ENCODE measurements at places on chromosomes 1 and 21.
A peak's percentile ranks its signal among the peaks of the same experiment; 100 is the strongest.

- no peak for DNase-seq
These were observed 31.4 kb upstream of the LGALS8 start for GRCh38 chr1:236492378-236492777.

GRCh38 chr1:41357451-41358101, 3.7 kb upstream of the FOXO6 start:
- DNase-seq = no peak

- no peak for DNase-seq
These were observed 55.9 kb downstream of the BCAR3 start for GRCh38 chr1:93625582-93626327.

GRCh38 chr1:101407505-101408211, 170.8 kb downstream of the S1PR1 start:
- DNase-seq = no peak

DNA sequence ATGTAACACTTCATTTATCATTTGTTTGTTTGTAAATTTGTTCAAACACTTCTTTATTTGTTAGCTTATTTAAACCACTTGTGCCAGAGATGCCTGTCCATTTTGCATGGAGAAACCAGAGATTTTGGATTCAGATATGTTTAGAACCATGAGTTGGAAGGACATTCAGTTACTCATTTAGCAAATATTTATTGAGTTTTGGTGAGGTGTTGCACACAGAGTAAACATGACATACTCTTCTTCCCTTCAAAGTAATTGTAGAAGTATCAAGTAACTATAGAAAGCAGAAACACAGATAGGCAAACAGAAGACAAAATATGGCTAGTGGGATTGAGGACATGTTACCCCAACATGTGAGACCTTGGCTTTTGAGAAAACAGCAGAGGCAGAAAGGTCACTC, 136.8 kb upstream of the USP25 start:
- no peak for DNase-seq

GRCh38 chr1:70048336-70049094, 156.9 kb downstream of the LRRC40 start:
- DNase-seq = no peak

DNA sequence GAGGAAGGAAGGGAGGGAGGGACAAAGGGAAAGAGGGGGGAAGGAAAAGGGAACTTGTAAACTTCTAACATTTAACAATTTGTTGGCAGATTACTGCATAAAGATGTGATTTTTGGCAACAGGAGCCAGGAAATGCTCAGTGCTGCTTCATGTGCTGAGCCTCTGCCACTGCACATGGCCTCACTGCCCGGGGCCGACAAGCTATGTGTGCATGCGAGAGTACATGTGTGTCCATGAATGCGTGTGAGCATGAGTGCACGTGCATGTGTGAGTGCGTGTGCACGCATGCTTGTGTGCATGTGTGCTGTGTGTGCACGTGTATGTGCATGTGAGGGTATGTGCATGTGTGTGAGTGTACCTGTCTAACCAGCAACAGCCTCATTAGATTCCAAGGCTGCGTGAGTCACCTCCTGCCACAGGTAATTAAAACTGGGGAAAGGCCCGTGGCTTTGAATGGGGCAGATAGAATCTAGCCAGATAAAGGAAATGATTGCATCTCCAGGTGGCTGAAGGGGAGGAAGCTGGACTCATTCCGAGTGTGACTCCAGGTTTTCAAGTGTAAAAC, 41.4 kb upstream of the TSPEAR start:
- no peak for DNase-seq

GRCh38 chr1:211247921-211248320, 11.2 kb upstream of the RCOR3 start:
- no peak for DNase-seq

GRCh38 chr21:16460936-16461335, 731.2 kb downstream of the USP25 start:
- DNase-seq = no peak

GRCh38 chr21:41068967-41069642, 98.9 kb upstream of the BACE2 start:
- DNase-seq = peak; percentile 35

DNA sequence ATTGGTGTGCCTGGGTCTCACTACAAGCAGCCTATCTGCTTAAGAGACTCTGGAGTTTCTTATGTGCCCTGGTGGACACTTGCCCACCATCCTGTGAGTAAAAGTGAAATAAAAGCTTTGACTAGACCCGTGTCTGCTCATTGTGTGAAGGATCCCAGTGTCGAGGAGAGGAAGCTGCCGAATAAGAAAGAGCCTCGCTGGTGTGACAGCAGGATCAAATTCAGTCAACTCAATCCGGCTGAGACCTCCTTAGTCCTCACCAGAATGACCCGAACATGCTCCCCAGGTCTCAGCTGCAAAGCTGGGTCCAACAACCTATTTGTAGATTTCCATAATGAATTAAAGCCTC, 14.8 kb downstream of the CD2 start:
- no peak for DNase-seq

DNA sequence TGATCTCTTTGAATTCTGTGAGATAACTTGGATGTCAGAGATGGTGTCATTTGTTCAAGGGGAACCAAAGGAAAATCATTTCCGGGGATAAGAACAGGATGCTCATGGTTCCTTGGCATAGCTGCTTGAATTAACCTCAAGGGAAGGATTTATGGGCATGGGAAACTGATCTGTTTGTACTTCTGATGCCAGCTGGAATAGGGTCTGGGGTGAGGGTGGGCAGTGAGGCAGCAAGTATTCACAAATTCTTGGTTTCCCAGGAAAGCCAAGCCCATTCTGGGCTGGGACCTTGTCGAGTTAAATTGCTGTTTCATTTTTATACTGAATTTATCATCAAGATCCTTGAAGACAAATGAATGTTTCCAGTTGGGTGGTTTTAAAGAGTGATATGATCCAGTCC, 14.1 kb downstream of the INTS3 start:
- DNase-seq = no peak

- DNase-seq = no peak
These were observed 7.3 kb downstream of the CSTB start for GRCh38 chr21:43768868-43769167.

DNA sequence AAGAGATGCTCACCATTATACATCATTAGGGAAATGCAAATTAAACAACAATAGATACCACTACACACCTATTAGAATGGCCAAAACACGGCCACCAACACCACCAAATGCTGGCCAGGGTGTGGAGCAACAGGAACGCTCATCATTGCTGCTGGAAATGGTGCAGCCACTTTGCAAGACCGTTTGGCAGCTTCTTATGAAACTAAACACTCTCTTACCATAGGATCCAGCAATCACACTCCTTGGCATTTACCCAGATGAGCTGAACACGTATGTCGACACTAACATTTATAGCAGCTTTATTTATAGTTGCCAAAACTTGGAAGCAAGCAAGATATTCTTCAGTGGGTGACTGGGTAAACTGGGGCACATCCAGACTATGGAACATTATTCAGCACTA, 28.9 kb upstream of the ADARB1 start:
- DNase-seq = no peak

DNA sequence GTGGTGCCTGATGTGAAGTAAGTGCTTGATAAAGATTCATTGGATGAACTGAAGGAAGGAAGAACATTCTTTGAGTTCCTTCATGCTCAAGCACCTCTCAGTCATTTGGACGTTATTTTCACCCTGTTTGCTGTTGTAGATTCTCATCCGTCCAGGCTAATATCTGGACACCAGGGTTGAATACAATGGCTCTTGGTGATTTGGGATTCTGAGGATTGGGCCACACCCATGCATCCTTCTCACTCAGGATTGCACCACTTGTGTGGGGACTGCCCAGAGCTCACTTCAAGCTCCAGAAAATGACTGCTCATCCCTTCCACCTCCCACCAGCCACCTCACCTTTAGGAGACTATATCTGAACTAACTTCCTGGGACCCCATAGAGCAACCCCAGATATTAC, 117.1 kb upstream of the IPO9 start:
- DNase-seq = peak; percentile 16

DNA sequence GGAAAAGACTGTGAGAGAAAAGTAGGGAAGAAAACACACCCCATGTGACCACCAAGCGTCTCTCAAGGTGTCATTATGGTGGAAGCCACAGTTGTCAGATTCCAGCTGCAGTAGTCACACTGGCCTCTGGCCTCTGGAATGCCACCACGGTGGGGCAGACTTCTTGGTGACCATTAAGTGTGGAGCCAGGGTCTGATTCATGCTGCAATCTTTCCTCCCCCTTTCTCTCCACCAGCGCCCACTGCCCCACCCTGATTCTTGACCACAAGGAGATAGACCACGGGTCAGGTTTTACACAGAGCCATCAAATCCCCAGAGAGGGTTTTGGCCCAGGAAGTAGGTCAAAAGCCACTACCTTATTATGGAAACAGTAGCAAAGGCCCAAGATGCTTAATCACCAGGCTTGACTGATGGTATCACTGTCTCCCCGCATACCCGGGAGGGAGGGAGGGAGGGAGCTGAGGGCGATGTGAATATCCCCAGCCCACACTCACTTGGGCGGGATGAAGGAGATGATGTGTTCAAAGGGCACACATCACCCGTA, 52.7 kb upstream of the GRHL3 start:
- DNase-seq = no peak

DNA sequence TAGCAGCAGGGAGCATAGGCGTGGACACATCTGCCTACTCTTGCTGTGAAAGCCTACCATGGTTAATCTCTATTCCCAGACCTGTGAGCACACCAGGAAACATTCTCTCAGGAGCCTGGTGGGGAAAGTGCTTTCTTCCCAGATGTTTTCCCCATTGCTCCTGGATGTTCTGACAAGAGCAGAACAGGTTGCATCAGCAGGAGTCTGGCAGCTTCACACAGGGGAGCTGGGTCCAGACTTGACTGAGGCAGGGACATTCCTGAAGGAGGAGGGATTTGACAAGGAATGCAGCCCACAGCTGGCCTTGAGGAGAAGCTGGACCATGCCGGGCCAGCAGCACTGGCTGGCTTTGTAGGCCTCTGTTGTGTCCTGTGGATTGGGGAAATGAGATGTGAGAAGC, 21.0 kb upstream of the ARTN start:
- no peak for DNase-seq

DNA sequence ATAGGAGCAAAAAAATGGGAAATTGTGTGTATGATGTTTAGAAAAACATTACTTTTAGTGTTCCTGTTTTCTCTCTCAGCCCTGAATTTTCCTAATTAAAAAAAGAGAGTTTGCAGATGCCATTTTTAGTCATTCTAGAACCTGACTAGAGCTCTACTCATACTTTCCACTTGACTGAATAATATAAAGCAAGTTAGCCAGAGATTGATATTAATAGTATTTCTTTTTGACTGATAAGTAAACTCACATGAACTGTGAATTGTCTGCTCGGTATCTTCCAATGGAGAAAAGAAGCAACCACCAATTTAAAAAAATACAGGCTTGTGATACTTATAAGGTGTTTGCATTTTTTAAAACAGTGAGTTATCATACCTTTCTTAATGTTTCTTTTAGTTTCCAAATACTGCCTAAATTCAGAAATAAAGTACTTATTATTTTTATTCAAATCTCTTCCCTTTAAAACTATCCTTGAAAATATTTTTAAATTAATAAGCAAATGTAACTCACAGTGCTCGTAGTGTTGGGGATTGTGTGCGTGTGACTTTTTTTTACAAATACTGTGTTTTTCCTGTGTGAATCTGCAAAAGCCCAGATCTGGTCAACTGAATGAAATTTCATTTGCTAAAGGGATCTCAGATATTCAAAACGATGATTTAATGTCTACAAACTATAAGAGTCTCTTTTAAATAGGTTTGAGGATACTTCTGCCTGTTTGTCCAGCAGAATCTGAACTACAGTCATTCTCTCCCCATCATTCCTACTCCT, 9.8 kb downstream of the RAP1A start:
- DNase-seq = no peak

GRCh38 chr1:25568834-25569596, 25.6 kb downstream of the LDLRAP1 start:
- no peak for DNase-seq

DNA sequence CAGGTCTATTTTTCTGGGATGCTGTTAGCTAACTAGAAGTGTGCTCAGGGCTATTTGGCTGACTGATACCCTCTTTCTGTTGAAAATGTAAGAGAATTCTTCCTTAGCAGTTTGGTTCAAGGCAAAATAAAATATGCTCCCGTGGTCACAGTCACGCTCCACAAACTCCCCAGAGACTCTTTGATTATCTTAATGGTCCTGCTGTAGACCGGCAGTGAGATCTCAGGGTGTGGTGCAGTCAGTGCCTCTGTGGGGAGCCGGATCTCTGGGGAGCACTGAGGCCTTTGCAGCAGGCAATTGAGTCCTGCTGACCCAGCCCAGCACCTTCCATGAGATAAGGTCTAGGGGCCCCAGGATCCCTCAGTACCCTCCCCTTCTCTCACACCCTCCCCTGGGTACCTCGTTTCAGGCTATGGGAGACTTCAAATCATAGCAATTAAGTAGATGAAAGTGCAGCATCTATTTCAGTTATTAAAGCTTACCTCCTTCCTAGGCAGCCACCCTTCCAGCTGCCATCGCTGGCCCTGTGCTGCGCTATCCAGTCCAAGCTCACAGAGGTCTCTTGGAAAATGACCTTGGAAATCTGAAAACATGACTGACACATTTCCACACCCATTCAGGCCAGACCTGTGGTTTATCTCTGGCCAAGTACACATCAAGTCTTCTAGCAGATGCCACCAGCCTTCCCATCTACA, 98.1 kb downstream of the SEC16B start:
- DNase-seq = no peak

DNA sequence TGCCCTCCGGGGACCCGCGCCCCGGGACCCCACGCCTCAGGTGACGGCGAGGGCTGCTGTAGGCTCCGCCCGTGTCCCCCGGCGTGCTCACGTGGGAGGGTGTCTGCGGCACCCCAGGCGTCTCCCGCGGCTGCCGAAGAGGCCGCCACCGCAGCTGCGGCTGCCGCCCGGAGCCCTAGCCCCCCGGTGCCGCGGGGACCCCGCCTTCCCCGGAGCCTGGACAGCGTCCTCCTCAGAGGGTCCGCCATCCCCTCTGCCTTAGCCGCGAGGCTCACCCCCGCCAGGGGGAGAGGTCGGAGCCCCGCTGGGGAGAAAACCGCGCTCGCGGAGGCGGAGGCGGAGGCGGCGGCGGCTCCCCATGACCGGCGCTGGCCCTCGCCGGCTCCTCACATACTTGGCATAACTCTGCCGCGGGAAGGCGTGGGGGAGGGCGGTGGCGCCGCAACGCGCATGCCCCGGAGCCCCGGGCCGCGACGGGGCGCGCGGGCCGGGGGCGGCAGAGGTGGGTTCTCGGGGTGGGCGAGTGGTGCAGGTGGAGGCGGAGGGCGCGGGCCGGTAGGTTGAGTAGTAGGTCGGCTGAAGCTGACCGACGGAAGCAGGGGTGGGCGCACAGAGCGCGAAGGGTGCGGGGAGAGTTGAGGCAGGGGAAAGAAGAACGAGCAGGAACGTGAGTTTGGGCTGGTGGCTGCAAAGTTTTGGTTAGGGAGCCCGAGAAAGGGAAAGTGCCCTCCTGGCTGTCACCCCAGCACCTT, 700 bp upstream of the SYDE2 start:
- DNase-seq = no peak

- DNase-seq = no peak
These were observed 18.3 kb downstream of the SUSD4 start for GRCh38 chr1:223345720-223346119.

DNA sequence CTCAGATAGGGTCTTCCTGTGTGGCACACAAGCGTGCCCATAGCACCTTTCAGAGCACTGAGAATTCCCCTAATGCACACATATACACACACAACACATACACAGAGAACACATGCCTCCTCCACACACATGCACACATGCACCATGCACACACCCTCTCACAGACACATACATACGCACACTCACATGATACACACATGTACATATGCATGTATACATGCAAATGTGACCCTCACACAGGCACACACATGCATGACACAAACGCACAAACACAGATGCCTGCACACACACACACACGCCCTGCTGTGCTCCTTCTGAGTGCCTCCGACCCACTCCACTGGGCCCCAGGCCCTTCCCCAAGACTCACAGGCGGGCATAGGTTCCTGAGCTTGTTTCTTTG, 251.0 kb downstream of the PTPRU start:
- no peak for DNase-seq

All from CD14-positive monocyte (primary cell).